Stimulated activated CD4-positive, alpha-beta T cell treated with anti-CD3 and anti-CD28 coated beads, Interleukin-15, amount 100 ng/mL, for 48 hours (primary cell): ENCODE measurements at places on chromosomes 12 and 14.

- DNase-seq = no peak
These were observed 738.1 kb upstream of the TBX3 start for GRCh38 chr12:115421796-115422709.

DNA sequence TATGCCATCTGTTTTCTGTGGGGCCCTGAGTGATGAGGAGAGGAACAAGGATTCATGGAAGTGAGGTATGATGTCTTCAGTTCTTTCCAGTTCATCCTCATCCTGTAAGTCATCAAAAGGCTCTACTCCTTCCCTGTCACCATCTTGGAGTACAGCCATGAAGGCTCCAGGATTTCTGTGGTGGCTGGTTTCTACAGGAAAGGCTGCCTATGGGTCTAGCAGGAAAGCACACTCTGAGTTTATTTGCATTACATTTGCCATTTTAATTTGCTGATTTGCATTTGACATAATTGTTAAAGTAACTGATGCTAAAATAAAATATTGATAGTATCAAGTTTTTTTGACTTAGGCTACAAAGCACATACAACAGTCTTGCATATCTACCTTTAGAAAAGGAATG, 11.2 kb downstream of the TTC6 start:
- DNase-seq = no peak

DNA sequence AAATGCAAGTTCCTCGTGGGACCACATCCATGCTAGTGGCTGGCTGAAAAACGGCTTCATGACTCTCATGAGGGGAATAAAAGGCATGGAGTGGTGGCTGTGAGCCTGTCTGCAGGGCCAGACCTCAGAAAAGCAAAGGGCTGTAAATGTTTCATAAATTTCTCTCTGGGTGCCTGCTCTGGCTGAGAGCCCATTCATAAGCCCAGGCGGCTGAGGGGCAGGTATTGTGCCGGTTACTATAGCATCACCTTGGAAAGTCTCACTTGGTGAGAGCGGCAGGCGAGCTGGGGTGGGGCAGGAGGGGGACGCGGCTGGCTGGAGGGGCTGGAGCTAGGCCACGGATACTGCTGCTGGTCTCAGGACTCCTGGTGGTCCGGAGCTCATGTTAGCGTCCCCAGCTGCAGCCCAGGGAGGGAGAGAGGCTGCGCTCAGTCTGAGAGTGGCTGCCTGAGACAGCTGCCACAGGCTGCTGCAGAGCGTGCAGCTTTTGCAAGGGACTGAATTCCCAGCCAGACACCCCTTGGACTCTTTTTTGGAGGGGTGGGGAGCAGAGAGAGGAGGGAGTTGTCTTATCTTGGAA, at the start of gene SLC17A8:
TSS of gene SLC17A8 (plus strand) at position 431 of the 580 bp plus-strand sequence. CDS start 318 bp downstream, outside the sequence.
- no peak for DNase-seq

DNA sequence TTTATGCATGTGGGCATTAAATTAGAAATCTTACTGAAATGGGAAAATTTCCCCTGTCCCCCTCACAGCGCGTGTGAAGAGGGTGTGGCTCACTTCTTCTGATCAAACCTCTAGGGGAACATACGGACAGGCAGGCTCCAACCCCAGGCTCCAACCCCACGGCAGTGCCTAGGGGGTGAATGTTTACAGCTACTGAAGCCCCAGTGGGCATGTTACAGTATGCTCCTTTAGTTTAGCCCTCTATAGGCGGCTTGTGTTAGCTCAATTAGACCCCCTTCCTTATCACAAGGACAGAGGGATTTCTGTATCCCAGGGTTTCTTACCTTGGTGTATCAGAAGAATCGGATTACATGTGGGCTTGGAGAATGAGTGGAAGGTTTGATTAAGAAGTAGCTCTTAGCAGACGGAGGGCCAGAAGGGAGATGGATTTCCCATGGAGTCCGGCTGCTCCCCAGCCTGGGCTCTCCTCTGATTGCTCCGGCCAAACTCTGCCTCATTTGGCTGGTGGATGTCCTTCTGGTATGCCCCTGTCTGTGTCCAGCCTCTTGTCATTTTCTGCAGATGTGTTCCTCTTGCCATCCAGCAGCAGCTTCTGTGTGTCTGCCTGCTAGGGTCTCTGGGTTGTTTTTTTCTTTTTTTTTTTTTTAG, 223.7 kb downstream of the TMTC2 start:
- DNase-seq = no peak

GRCh38 chr14:49405291-49405690, 180.9 kb downstream of the RPS29 start:
- DNase-seq = no peak

DNA sequence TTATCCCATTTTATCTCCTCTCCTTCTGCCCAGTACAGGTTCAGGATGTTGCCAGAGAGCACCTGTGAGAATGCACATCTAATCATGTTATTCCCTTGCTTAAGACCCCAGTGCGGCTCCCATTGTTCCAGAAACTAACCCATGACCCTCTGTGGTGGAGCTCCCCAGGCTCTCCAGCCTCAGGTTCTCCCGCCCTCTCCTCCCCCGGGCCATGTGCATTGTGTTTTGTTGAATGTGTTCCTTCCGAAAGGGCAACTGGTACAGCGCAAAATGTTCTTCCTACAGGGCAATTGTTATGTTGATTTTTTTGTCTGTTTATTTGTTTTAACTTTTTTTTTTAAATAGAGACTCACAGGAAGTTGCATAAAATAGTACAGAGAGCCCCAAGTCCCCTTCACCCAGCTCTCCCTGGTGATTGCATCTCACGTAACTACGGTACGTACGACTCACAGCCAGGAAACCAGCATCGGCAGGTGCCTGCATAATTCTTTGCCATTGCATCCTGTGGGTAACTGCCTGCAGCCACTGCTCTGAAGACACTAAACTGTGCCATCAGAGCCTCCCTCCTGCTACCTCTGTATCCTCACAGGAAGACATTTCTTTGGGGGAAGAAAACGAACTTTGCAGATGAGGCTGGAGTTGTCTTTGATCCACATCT, 31.2 kb downstream of the TMEM132C start:
- no peak for DNase-seq

GRCh38 chr12:89166121-89166520, 186.2 kb downstream of the DUSP6 start:
- DNase-seq = no peak

DNA sequence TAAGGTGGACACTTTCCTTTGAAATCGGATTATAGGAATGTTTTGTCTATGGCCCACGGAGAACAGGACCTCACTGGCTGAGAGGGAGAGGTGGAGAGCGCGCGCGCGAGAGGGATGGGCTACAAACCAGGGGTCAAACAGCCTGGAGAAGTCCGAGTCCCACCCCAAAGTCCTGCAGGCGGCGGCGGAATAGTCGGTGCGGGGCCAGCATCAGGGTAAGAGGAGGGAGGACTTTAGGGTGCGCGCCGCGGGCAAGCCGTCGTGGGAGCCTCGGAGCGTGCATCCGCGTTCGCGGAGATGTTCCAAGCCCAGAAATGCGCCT, 3.3 kb upstream of the HOXC8 start:
- no peak for DNase-seq

DNA sequence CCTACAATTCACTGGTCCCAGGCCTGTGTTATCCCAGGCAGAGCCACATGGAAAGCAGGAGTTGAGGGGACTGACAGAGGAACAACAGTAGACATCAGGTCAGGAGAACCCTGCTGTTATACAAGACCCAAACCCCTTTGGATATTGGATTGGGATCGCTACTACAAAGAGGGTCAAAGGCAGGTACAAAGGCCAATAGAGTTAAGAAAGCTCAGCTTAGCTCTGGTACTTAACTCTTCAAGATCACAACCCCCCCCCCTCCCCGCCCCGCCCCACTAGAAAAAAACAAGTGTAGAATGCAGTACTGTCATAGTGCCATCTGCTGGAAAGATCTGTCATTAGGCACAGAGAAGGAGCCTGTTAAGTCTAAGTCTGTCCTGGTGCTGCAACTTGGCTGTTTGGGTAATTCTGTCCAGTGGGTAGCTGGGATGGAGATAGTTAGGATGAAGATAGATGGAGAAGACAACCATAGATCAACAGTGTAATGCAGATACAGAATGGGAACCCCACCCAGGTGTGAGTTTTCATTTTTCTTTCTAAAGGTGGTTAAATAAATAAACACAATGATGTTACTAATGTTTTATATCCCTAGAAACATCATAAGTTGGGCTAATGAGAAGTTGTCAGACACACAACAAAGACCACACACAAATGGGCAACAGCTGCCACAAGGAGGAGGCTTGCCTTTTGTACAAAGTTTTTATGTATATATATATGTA, 17.2 kb downstream of the REM2 start:
- no peak for DNase-seq

DNA sequence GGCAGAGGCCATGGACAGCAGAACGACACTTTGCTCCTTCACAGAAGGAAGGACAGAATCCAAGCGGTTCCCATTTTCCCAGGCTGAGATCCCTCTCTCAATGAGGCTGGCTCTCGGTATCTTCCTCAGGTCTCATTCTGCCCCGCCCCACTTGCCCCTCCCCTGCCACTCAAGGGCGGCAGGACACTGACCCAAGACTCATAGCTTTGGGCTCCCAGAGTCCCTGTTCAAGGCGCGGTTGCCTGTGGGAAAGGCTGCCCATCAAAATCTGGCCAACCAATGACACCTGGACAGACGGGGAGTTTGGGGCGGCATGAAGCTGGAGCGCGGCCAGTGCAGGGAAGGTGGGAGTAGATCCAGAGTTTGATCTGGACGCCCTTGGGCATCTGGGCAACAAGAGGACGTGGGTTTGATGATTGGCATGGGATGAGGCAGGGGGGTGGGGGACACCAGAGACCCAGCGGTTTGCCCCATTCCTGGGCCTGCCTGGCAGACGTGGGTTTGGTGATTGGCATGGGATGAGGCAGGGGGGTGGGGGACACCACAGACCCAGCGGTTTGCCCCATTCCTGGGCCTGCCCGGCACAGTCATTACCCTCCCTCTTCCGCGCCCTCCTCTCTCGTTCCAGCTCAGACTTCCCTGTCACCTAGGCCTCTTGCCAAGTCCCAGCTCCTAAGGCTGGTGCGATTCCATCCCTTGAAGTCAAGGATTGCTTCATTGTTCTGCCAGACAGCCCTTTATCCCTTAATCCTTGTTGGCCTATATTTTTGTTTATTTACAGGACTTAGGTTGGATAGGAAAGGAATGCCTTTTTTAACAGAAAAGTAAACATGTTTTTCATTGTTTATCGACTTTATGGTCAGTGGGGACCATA, 92.1 kb downstream of the NINJ2 start:
- no peak for DNase-seq

DNA sequence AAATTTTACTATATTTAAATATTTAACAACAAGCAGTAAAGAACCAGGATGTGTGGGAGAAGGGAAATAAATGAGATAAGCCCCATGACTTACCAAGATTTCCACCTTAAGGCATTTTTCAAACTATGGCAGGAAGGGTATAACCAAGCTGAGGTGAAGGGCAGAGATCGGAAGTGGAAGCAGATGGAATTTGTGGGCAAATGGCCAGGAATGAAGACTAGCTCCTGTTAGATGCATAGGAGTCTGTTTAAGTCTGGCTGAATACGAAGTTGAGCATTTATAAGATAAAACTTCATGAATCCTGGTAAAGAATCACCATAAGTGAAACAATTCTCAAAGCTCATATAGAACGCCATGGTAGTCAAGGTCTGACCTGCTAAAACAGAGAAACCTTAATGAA, 163.5 kb downstream of the DIO2 start:
- no peak for DNase-seq

DNA sequence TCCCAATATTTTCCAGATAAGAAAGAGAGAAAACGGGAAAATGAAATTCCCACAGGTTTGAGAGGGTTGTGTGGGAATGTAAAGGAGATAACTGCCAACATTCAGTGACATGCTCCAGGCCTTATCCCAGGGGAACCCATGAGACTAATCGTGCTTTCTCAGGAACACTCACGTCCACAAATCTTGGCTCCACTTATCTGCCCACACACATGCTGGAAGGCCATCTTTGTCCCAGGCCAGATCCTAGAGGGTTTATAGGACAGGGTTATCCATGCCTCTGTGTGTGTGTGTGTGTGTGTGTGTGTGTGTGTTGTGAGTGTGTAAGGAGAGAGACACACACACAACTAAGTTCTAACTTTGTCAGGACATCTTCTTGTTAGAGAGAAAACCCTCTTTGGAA, 182.2 kb upstream of the E2F7 start:
- no peak for DNase-seq

DNA sequence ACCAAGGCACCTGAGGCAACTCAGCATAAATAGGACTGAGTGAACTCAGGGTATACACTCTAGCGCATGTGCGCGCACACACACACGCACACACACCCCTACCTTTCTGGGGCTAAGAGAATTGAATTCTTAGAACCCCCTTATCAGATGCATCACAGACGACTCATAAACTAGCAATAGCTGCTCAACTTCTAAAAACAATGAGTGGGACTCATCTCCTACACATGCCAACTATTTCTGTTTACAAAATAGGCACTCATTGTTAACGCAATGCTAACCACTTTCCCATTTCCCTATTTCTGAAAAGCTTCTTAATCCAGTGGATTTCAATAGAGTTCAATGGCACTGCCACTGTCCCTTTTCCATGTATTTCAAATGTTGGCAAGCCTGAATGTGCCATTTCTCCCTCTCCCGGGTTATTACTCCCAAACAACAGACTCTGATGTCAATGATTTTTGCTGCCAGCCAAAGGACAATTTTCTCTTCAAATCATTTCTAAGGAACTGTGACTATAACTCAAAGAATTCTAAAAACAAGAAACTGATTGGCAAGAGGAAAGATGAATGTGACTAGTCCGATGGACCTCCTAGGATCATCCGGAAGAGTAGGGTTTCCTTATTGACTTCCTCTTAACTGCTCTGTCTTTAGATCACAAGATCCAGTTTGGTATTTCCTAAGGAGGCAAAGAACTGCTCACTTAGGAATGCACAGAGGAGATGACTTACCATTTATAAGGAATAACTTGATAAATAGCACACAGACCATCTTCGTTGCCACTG, 48.8 kb downstream of the SLC38A1 start:
- peak; percentile 48 for DNase-seq

DNA sequence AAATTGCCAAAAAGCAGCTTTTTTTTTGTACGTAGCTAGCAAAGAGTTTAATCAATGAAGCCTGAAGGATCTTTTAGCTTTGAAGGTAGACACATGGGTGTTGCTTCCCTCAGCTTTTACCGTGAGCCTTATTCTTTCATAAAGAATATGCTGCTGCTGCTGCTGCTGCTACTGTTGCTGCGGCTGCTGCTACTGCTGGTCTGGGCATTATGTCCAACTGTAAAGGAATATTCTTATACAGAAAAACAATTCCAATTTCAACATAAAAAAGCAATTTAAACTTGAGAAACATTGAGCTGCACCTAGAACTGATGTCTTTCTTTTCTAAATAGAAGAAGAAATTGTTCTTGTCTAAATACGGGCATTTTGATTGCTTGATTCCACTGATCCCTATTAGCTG, 38.9 kb upstream of the PPP1R12A start:
- DNase-seq = no peak

- peak; percentile 31 for DNase-seq
These were observed 851.8 kb downstream of the TMEM121 start for GRCh38 chr14:106378191-106378590.

DNA sequence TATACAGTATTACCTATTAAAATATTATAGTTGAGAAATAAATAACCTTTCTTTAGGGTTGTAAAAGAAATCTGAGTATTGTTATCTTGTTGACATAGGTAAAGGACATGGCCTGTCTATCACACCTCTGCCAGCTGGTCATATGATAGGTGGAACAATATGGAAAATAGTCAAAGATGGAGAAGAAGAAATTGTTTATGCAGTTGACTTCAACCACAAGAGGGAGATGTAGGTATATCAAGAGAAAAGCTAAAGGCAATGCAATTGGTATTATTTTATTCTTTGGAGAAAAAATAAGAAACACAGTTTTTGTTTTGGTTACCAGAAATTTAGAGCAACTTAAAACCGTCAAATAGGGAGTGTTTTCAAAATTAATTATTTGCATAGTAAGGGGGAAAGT, 13.5 kb downstream of the CPSF2 start:
- DNase-seq = no peak
